ENCODE measurements at places on chromosomes 13 and 19.

GRCh38 chr13:110562696-110563462 is 1.4 kb upstream of the RAB20 start:
- no peak for DNase-seq

DNA sequence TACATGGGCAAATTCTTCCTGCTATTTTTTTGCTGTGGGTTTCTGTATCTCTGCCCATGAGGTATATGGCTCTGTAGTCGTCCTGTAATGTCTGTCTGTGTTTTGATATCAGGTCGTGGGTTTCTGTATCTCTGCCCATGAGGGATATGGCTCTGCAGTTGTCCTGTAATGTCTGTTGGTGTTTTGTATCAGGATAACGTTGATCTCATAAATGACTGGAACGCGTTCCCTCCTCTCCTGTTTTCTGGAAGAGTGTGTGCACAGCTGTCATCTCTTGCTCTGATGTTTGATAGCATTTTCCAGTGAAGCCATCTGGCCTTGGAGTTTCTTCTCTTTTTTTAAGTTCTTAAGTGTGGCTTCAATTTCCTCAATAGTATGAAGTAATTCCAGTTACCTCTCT is 57.2 kb downstream of the SOX1 start:
- DNase-seq = no peak

DNA sequence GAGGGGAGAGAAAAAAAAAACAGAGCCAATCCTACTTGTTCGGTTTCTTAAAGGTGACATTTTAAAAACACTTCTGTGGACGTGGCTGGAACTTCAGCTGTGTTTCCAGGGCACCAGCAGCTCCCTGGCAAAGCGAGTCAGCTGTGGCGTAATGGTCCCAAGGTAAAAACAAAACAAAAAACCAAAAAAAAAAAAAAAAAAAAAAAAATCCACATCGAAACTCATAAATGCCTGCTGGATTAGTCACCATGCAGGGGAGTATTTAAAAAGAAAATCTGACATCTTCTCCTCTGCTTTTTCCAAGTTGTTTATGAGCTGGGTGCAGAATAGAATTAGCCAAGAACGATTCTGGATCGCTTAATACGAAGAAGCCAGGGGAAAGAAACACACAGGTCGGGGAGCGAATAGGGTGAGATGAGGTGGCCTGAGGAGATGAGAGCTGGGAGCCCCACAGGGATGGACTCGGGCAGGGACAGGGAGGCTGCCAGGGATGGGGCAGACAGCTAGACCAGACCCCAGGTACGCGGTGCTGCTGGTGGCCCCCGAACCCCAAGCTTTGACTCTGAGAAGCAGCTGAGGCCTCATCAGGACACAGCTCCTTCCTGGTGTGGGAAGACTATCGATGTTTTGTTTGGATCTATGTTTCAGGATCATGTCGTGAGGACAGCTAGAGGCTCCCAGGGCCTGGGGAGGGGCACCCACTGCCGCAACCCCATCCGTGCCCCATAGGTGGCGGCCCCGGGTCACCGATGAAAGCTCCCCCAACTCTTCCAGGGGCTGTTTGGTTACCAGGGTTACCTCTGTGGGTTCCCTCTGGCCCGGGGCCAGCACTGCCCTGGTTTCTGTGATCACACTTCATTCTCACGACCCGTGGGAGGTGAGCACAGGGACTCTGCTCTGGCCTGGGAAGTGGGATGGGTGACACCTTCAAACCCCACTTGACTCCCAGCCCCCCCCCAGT is 3.1 kb upstream of the CTXN1 start:
- DNase-seq = no peak

DNA sequence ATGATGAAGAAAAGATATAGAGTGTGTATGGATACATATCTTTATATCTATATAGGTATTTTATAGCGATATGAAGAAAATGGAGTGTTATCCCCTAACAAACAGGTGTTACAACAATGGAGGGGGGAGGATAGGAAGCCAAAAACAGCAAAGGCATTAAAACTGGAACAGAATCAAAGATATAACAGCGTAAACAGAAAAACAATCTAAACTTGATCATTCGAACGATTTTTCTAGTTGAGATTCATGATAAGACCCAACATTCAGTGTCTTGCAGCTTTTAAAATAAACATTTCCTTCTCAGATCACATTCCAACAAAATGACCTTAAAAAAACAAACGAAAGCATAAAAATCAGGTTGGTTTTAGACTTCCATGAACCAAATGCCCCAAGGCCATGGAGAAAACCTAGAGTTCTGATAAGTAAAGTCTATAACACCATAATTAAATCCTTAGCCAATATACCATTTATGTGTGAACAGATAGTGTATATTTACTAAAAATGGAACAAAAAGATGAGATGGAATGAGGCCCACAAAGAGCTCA is 55.7 kb downstream of the CAB39L start:
- no peak for DNase-seq

DNA sequence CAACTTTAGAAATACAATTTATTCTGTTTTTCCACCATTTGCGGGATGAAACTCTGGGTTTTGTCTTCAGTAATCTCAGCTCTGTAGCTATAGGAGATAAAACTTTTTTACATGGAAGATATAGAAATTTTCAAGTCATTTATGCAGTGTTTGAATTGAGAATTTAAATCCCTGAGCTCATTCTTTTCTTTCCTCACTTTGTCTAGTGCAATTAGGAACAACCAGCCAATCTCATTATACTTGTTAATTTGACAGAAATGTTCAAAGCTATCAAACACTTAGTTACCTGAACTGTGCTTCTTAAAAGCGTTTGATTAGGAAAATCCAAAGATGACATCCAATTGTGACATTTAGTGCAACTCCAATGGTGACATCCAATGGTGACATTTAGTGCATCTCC is 1014.3 kb downstream of the SLITRK5 start:
- DNase-seq = no peak

- DNase-seq = no peak
These were observed 174.0 kb downstream of the GPC5 start for GRCh38 chr13:91572439-91572838.

DNA sequence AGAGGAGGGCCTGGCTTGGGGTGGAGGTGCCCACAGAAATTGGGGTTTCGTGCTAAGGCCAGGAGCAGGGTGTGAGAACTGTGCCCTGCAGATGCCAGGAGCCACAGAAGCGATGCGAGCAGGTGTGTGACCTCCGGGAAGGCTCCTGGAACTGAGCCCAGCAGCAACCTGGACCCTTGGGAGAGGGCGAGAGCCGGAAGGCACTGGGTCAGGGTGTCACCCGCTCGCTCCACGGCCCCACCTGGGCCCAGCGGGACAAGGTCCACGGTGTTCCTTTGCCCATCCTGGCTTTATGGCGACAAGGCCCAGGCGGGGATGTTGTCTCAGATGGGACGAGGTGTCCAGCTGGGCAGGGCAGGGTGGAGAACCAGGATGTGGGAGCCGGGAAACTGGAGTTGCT is 4.2 kb downstream of the MISP start:
- no peak for DNase-seq

- DNase-seq = no peak
These were observed 3.9 kb downstream of the EEF2 start for GRCh38 chr19:3981373-3981735.

GRCh38 chr13:32902029-32902780 is 114.0 kb upstream of the KL start:
- DNase-seq = no peak

DNA sequence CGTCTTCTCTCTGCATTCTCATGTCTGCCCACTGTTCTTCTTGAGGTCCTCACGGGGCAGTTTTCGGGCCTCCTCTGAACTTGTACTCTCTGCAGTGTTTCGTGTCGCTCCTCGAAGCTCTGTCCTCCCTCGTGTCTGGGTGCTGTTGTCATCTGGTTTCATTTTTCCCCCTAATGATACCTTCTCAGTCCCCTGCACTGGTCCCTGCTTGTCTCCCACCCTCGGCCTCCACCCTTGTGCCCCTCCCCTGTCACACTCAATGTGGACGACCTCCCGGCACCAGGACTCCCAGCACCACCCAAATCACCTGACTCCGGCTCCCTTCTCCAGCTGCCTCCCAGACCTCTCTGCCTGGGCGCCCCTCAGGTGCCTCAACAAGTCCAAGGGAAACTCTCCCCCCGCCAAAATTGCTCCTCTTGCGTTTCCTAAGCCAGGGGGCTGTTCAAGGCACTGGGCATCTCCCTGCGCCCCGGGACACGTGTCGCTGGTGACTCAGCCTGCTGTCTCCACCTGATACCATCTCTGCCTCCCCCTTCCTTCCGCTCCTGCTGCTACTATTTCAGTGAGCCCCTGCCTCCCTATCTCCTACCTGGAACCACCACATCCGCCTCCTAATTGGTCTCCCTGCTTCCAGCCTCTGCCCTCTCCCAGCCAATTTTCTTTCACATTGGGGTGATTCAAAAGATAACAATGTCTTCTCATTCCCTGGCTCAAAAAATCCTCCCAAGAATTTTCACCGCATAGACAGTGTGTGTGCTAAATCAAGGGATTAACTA is 49.5 kb downstream of the RFX2 start:
- DNase-seq = no peak

GRCh38 chr13:47930649-47931165 is 70.4 kb downstream of the SUCLA2 start:
- no peak for DNase-seq

DNA sequence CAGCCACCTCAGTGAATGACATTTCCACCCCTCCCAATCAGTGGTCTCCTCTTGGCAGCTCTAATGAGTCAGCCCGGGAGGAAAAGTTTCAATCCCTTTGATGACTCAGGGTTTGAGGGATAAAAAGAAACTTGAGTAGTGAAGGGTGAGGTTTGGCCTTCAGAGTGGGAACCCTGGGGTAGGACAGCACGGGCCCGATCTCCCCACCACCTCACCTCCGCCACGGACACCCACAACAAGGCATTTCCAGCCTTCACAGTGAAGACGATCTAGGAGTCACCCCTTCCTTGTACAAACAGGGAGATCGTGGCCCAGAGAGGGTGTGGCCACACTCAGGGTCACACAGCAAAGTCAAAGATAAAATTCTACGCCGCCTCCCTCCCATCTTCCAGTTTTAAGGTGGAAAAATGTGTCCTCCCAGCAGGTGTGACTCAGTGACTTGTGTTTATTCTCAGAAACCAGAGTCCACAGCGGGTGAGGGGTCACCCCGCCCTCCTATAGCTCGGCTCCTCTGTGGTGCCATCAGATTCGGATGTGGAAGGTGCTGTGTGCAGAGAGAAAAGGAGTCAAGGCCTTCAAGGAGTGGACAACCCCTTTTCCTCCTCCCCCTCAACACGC is 12.3 kb downstream of the CIB3 start:
- DNase-seq = no peak

GRCh38 chr19:4536798-4537197 is 1.8 kb upstream of the PLIN5 start:
- peak; percentile 67 for DNase-seq

GRCh38 chr13:95083758-95084157 is 217.5 kb downstream of the ABCC4 start:
- DNase-seq = no peak

DNA sequence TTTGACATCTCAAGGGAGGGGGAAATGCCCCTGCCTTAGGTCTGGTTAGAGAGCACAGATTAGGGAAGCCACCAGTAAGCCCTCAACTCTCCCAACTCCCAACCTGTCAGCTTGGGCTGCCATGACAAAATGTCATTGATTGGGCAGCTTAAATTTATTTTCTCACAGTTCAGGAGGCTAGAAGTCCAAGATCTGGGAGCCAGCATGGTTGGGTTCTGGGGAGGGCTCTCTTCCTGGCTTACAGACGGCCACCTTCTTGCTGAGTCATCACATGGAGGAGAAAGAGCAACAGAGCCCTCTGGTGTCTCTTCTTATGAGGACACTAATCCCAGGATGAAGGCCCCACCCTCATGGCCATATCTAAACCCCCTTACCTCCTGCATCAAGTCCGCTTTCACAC is 24.2 kb downstream of the C19orf12 start:
- peak; percentile 77 for DNase-seq

GRCh38 chr19:45560686-45561085 is 23.9 kb downstream of the OPA3 start:
- DNase-seq = no peak

DNA sequence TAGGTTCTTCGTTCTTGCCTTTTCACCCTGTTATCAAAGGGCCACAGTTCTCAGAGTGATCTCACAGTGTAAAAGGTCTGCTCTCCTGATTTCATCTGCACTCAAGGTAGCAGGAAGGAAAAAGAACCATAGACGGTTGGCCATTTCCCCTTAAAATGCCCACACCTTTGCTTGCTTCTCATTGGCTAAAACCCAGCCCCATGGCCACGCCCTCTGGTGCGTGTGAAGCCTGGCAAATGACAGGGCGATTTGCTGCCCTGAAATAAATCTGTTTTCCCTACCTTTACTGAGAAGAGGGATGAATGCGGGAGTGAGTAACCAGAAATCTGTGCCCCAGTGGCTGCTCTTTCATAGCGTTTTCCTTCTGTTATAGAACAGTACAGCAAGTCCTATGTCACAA is 269.3 kb downstream of the POU4F1 start:
- DNase-seq = no peak

- no peak for DNase-seq
These were observed 27.2 kb downstream of the GPR18 start for GRCh38 chr13:99230991-99231390.

Data from T47D (cell line).